ENCODE measurements at places on chromosomes 11 and 22.
A peak's percentile ranks its signal among the peaks of the same experiment; 100 is the strongest.

- no peak for DNase-seq
Measured at GRCh38 chr11:123308077-123308476, 113.0 kb upstream of the CLMP start.

- DNase-seq, result no peak
Measured at GRCh38 chr22:18033204-18033998, 9.0 kb upstream of the MICAL3 start.

- no peak for DNase-seq
Measured at GRCh38 chr22:47656806-47657205, 894.4 kb downstream of the TBC1D22A start.

DNA sequence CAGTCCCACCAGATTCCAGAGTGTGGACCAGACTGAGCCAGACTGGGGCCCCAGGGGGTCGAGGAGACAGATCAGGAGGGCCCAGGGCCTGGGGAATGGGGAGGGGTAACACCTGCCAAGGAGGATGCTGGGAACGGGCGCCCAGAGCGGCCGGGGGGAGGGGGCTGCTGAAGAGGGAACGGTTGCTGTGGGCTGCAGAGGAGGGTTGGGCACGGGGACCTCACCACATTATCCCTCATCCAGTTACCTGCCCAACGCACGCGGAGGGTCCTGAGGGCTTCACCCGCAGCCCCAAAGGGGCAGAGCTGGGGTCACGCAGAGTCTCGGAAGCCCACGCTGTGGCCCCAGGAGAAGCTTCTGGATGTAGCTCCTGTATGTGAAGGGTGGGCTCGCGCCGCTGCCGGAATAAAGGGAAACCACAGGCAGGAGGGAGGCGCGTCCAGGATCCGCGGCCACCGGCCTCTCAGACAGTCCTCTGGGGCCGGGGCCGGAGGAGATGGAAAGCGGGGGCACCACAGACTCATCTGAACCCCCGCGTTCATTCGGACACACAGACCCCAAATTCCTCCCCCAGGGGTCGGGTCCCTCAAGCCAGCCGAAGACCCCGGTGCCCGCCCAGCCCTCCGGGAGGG lies 866 bp upstream of the SELENOO start:
- DNase-seq, result no peak

- no peak for DNase-seq
Measured at GRCh38 chr11:132962041-132962440, 570.3 kb downstream of the OPCML start.

- DNase-seq, result no peak
Measured at GRCh38 chr11:83711106-83711527, 424.9 kb upstream of the CCDC90B start.

DNA sequence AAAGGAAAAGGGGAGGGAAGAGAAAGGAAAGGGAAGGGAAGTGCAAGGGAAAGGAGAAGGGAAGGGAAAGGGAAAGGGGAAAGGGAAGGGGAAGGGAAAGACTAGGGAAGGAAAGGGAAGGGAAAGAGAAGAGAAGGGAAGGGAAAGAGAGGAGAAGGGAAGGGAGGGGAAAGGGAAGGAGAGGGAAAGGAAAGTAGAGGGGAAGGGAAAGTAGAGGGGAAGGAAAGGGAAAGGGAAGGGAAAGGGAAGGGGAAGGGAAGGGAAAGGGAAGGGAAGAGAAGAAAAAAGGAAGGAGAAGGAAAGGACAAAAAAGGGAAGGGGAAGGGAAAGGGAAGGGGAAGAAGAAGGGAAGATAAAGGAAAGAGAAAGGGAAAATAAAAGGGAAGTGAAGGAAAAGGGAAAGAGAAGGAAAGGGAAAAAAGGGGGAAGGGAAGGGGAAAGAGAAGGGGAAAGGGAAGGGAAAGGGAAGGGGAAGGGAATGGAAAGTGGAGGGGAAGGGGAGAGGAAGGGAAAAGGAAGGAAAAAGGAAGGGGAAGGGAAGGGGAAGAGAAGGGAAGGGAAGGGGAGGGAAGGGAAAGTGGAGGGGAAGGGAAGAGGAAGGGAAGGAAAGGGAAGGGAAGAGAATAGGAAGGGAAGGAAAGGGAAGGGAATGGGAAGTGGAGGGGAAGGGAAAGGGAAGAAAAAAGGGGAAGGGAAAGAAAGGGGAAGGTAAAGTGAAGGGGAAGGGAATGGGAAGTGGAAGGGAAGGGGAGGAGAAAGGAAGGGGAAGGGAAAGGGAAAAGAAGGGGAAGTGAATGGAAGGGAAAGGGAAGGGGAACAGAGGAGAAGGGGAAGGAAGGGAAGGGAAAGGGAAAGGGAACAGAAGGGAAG lies 138.2 kb downstream of the SPATA19 start:
- no peak for DNase-seq

DNA sequence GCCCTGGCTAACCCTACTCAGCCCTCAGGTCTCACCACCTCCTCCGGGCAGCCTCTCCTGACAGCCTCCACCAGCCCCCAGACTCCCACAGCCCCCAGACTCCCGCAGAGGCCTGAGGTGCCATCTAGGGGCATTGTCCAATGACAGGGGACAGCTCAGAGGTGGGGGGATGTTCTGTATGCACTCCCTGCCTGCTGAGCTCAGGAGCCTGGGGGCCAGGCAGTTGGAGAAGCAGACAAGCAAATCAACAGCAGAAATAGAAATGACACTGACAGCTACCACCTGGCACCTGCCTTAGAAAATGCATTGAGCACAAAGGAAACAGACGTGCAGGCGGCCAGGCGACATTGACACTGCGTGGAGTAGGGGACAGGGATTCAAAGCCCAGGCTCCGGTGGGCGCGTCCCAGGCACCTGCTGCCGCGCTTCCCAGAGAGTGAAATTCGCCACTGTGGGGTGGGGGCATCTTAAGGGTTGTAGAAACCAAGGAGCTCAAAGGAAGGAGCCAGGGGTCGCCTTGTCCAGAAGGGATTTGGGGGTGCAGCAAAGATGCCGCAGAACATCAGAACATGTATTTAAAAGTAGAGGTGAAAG lies 22.5 kb upstream of the WNT7B start:
- no peak for DNase-seq

DNA sequence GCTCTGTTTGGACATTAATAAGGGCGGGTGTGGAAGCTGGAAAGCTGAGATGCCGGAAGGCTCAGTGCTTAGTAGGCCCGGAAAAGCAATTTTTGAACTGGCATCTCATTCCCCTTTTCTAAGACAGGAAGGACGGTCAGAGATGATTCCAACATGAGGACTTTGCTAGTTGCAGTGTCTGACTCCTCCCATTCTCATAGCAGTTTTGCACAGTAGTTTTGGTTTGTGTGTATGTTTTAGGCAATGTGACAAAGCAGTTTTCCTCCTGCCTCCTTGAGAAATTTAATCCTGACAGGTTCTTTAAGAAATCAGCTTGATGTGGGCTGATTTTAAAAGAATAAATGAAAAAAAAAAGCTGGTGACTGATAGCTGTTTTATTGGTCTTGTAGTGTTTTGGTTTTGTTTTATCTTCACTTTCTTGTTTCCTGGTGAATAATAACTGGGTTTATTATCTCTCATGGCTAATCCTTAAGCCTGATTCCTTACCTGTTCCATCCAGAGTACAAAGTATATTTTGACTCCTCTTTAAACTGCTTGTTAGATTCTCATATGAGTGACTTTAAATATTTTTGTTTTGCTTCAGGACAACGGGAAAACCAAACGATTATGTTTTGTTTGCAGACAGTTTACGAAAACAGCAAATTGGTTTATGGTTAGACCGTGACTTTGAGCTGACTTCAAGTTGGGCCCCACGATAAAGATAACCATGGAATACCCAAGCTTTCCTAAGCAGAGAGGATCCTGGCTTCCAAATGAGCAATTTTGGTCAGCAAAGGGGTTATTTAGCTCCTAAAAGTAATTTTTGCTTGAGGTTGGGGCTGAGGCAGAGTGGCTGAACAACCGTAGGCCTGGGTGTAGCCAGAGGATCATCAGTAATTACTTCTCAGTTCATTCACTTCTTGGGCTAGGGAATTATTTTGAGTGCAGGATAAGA lies 3.4 kb downstream of the PTPRJ start:
- no peak for DNase-seq

DNA sequence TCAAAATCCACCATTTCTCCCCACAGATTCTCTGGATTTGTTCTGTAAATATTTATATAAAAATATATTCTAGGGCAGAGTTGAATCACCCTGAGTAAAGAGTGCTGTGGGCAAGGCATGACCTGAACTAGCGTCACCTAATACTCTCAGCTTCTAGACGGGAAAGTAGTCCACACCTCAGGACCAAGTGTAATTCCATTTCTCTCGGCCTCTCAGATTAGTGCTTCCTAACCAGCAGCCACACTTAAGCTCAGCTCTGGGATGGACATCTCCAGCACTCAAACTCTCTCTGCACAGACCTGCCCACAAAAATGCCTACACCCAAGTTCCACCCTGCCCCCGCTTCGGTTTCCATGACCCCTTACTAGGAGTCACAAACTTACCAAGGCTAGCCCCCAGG lies 5.3 kb downstream of the SPTBN2 start:
- DNase-seq, result no peak

DNA sequence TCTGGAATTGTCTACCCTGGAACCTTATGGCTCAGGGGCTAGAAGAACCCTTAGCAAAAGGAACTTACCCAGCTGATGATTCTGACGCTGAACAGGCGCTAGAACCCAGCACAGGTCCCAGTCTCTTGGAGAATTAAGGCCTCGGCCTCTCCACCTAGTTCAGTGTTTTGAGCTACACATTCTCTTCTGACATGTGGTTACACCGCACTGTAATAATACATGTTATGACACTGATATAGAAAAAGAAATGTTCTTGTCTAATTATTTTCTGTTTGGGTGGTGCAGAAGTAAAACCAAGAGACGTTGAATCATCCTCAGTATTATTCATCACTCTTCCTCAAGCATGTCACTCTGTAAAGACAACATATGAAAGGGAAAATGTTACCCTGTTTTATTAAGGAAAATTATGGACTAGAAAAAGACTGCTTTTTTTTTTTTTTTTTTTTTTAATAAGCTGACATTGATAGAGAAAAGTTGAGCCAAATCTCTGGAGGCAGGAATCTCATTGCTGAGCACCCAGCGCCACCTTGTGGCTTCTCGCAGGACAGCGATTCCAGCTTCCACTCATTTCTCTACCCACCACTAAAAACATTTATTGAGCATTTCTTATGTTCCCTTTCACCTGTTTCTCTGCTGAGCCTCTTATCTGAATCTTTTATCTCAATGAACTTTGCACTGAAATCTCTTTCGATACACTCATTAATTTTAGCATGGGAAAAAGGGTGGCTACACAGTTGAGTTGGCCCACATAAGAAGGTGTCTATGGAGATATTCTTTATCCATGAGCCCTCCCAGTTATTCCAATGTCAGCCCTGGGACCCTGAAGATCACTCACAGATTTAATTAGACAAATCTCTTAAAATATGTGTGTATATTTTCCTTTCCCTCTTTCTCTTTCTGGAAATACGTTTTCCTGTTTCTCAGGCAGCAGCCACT lies 12.6 kb upstream of the APLNR start:
- DNase-seq, result peak; percentile 15

DNA sequence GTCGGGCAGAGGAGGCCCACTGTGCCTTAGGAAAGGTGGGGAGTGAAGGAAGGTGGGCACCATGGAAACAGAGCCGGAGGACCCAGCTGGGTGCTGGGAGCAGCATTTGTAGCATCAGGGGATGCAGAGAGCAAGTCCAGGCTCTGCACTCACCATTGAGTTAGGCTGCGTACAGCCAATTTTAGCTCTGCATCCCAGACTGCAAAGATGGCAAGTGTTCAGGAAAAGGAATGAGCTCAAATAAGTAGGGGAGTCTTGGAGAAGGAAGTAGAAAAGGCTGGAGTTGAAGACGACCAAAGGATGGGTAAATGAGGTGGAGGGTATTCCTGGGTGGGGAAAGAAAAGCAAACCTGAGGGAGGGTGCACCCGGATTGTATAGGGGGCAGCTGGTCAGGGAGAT lies 31.6 kb upstream of the ETS1 start:
- DNase-seq, result no peak

DNA sequence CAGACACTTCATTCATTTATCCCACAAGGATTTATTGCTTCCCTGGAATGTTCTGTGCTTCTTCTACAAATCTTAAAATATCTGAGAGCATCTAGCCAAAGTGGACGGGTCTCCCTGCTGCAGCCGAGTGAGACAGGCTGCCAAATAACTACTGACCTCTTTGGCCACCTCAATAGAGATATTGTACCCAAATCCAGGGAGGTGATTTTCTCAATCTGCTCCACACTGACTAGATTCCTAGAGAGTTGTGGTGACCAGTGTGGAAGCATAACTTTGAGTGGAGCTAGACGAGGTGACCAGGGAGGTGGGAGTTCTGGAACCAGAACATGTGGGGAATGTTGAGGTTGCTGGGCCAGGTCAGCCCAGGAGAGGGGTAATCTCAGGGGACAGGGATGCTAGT lies 77.5 kb downstream of the THAP12 start:
- no peak for DNase-seq

DNA sequence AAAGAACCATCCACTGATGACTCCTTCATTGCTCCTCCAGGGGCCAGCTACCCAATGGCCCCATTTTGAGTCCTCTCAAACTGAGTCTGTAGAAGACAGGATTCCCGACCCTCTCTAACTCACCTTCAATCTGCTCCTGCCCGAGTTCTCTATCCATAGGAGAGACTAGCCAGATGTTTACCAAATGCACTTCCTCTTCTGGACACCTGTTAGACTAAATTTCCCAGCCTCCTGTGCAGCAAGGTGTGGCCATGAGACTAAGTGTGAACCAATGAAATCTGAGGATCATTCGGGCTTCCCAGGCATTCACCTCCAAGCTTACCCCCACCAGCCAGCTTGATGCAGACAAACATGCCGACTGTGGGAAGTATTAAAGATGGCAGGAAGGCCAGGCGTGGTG lies 7.6 kb downstream of the PISD start:
- no peak for DNase-seq

- DNase-seq, result no peak
Measured at GRCh38 chr11:66853242-66854229, 3.3 kb upstream of the LRFN4 start.

- peak; percentile 15 for DNase-seq
Measured at GRCh38 chr11:113730887-113731726, 25.0 kb upstream of the TMPRSS5 start.

DNA sequence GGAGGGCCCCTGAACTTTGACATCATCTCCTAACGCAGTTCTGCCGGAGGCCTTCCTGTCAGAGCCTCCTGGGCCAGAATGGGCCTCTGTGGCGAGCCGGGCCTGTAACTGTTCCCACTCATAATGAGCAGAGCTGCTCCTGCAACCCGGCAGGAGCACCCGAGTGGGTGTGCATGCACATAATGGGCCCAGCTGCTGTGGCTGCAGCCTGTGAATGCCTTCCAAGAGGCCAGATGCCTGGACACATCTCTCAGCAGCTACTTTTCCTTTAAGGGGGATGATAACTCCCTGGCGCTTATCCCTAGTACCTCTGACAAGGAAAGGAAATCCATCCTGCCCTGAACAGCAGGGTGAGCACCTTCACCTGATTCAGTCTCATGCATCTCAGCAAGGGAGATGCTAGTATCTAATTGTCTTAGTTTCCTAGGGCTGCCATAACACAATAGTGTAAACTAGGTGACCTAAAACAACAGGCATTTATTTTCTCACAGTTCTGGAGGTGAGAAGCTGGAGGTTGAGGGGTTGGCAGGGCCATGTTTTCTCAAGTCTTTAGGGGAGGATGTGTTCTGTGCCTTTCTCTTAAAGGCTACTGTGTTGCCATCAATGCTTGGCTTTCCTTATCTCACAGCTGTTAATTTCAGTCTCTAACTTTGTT lies 120.5 kb downstream of the TEAD1 start:
- DNase-seq, result no peak
